ENCODE measurements at places on chromosomes 3 and 15.

GRCh38 chr3:18223974-18224373 lies 201.2 kb downstream of the SATB1 start:
- no peak for DNase-seq

- peak; percentile 11 for DNase-seq
Measured at GRCh38 chr3:183427876-183428446, 458 bp downstream of the MCF2L2 start.

GRCh38 chr3:127034195-127034989 lies 51.5 kb downstream of the PLXNA1 start:
- no peak for DNase-seq

- no peak for DNase-seq
Measured at GRCh38 chr3:37725842-37726241, 135.8 kb upstream of the CTDSPL start.

GRCh38 chr3:159637883-159638542 lies 350.6 kb upstream of the IL12A start:
- no peak for DNase-seq

DNA sequence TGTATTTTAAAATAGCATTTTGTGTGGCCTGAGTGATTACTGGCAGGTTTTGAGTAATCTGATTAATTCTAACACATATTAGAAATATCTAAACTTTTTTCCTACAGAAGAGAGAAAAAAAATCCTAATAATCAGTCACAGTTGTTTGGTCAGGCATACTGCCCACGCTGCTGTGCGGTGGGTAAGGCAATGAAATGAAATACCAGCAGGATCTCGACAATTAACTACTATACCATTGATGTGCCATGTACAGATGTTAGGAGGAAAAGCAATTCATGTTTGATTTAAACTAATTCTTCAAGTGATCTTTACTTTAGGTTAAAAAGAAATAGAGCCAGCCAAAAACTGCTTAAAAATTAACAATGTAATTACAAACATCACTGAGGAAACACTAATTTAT lies 5.2 kb downstream of the GRAMD2A start:
- DNase-seq: no peak

DNA sequence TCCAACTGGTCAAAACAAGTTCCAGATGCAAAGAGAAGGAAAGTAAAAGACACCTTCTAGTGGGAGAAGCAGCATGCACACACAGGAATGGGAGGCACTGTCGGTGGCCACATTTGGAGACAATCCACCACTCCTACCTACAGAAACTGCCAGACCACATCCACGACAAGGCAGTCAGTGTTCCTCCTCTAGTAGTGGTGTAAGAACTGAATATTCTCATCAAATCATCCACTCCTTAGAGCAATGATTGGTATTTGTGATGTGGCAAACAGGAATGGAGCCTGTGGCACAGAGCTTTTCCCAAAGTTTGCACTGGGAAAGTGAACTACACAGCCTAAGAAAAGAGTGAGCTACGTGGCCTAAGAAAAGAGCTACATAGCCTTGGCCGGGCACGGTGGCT lies 5.1 kb upstream of the SPINT1 start:
- DNase-seq: no peak

DNA sequence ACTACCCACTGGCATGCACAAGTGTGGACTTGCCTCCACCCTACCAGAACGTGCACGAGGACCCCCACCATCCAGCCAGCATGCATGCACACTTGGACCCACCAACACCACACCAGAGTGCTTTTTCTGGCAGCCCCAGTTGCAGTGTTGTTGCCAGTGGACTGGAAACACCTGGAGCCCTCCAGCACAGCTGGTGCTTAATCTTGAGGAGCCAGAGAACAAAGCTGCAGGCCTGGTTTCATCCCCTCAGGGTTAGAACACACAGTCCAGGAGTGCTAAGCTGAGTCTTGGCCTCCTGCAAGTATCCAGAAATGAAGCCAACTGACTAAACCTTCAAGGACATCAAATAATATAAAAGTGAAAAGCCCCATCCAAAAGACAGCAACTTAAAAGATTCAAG lies 888.0 kb downstream of the NTRK3 start:
- no peak for DNase-seq

GRCh38 chr3:55367384-55367783 lies 119.7 kb downstream of the WNT5A start:
- no peak for DNase-seq

DNA sequence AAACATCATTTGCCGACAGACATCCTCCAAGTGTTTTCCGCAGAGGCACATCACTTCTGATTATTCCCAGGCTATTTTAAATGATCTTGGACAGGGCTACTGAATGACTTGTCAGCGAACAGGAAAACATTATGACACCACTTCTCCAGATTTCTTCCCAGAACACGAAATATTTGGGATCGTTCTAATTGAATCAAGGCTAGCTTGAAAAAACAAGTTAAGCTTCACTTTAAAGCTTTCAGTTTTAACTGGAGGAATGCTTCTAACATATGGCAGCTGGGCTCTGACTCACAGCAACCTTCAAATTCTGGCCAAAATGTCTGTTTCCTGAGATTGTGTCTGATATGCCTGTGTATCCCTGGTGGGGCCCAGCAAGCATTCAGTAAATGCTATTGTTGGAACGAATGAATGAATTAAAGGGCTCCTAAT lies 127.0 kb upstream of the ICE2 start:
- no peak for DNase-seq

- no peak for DNase-seq
Measured at GRCh38 chr15:51809457-51809856, 20.0 kb upstream of the TMOD3 start.

GRCh38 chr3:112908252-112908651 lies 61.6 kb upstream of the CD200R1L start:
- DNase-seq: no peak

GRCh38 chr3:146550070-146550615 lies 5.7 kb upstream of the PLSCR1 start:
- no peak for DNase-seq

DNA sequence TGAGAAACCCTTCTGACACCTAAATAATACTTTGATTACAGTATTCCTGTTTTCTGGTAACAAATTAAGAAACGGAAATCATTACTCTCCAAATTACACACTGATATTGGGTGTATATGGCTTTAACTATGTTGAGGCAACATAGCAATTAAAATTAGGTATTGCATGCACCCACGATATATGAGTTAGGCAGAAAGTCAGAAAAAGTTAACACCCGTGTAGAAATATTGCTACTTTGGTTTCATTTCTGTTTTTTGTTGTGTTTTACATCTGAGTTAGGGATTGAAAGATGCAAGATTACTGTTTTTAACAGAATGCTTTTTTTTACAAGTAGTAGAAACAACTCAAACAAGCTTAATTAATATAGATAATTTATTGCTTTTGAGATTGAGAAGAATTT lies 327.8 kb downstream of the GBE1 start:
- DNase-seq: no peak

- DNase-seq: no peak
Measured at GRCh38 chr3:16467393-16467792, 46.1 kb downstream of the RFTN1 start.

DNA sequence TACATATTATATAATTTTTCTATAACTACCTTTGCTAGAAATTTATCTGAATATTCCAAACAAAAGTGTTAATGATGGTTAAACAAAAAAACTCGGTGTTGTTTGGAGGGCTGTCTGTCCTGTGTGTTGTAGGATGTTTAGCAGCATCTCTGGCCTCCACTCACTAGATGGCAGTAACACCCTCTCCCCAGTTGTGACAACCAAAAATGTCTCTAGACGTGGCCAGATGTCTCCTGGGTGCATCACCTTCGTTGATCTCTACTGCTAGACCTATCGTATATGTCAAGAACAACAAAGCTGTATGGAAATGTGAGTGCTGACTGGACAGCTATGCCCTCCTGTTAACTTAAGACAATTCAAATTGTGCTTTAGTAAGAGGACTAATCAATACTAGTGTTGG lies 14.1 kb downstream of the ANKRD34C start:
- DNase-seq: no peak

- DNase-seq: no peak
Measured at GRCh38 chr3:102511168-102511567, 76.4 kb downstream of the ZPLD1 start.

GRCh38 chr3:45566951-45567411 lies 27.6 kb upstream of the LIMD1 start:
- no peak for DNase-seq

DNA sequence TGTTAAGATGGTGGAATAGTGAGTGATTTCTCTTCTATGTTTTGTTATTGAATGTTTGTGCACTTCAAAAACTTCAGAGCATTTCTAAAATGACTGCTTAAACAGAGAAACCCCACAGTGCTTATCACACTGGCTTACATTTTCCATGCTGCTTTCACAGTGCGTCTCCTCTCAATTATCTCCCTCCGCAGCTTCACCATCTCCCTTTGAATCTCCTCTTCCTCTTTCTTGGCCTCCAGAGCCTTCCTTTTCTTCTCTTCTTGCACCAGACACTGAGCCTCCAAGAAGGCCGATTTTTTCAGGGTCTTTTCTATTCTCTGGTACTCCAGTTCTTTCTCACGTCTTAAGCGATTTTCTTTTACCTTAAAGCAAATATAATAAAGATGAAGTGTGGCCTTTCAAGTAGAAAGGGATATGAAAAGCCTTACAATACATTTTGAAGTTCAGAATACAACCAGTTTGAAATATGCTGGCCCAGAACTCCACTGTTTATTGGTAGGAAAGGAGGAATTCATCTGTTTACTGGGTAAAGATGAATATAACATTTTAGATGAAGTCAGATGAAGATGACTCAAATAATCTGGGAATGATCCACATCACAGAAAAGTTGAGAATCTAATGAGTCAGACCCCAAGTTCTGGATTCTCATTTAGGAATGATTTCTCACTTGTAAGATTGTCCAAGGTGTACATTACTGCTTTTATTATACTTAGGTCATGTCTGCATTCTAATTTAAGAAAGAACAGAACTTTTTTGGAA lies 21.4 kb downstream of the CCDC191 start:
- no peak for DNase-seq

DNA sequence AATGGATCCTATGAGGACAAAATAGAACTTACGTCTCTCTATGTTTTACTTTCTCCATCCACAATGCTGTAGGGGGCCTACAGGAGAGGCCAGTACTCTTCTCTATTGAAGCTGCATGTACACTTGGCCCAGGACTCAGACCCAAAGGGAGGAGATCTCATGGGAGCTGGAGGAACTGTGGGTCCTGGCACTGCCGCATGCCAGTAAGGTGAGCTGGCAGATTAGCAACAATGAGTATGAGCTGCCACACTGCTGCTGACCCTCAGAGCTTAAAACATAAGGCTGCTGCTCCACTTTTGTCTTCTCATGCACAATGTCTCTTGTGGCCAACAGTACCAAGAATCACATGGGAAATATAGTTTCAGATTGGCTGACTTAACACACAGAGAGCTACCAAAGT lies 57.8 kb upstream of the TBC1D5 start:
- DNase-seq: no peak

- DNase-seq: no peak
Measured at GRCh38 chr3:50122661-50123391, 32.3 kb upstream of the SEMA3F start.

DNA sequence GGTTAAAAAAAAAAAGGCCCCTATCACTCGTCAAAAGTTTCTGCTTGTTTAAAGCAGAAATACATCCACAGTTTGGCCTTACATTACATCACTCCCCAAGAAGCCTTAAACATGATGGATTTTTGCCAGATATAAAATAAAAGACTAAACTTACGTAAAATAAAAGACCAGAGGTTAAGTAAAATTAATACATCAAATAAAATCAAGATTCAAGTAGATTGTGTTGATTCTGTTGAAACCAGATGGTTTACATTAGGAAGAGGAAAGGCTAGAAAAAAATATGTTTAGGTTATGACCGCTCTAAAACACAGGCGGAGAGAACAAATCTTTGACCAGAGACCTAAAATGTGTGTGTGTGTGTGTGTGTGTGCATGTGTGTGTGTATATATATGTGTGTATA lies 104.1 kb downstream of the DUT start:
- DNase-seq: no peak

DNA sequence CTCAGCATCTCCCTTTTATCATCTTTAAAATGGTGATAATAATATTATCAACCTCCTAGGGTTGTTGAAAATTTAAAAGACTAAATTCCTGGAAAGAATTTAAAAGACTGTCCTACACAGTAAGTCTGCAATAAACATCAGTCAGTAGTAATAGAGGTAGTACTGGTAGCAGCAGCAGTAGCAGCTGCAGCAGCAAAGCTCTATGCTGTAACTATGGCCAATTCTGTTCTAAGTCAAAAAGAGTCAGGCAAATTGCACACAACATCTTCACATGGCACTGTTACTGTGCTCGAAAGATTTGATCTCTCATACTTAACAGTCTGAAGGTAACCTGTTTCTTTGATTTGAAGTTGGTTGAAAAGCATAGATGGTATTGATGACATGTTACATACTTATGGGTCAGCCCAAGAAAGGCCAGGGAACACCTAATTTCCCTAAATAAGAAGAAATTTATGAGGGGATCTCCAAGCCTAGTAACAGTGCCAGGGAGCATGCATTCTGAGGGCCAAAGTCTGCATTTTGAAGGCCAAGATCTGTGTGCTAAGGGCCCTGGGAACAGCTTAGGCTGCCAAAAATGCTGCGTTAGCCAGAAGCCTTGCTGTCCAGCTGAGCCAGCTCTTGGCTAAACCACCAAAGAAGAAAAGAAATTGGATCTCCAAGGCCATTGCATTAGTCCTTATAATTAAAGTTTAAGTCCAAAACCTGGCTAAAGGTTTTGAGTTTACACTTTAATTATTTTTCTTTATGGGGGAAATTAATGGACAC lies 68.2 kb downstream of the SIDT1 start:
- DNase-seq: no peak

DNA sequence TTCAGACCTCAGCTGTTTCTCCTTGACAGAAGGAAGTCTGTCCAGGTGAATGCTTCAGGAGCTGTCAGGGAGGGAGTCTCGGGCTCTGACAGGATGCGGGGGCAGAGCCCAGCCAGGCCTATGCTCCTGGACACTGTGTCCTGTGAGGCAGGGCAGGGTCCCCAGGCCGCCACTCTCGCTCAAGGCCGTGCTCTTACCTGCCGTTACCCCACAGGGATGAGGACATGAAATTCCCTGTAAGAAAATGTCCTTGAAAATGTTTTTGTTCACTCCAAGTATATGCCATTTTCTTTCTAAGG lies 63.9 kb downstream of the BOC start:
- DNase-seq: no peak

- no peak for DNase-seq
Measured at GRCh38 chr3:72289692-72290071, 504.7 kb upstream of the PROK2 start.

DNA sequence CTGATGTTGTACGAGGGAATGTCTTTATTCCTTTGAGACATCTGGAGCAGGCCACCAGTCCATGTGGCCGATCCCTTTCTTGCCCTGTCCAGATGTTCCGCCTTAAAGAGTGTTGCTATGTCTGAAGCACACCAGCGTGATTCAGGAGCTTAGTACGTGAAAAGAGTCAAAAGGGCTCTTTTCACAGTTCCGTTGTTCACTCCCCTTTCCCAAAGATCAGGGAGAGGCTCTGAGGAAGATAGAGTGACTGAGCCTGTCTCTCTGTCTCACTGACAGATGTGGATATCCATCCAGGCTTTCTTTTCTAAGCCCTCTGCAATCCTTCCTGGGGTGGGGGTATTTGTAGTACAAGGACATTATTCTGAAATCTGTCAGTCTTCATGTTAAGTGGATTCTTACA lies 262.5 kb upstream of the LRTM1 start:
- DNase-seq: no peak

GRCh38 chr3:138458774-138459499 lies 24.5 kb downstream of the ESYT3 start:
- DNase-seq: no peak
